Activated naive CD8-positive, alpha-beta T cell treated with anti-CD3 and anti-CD28 coated beads for 36 hours (primary cell): ENCODE measurements at places on chromosomes 2 and 18. TPM values are rescaled to one million over a fixed set of nuclear protein-coding genes. Genes with fewer than 3 reads are reported as not detected.

DNA sequence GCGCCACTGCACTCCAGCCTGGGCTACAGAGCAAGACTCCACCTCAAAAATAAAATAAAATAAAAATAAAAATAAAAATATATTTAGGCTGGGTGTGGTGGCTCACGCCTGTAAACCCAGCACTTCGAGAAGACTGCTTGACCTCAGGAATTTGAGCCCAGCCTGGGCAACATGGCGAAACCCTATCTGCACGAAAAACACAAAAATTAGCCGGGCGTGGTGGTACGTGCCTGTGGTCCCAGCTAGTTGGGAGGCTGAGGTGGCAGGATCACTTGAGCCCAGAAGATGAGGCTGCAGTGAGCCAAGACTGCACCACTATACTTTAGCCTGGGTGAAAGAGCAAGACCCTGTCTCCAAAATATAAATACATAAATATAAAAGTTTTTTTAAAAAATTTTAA is 6.4 kb downstream of the RTN4 start:
- peaks cover 45% of the 10 kb centered on the region for H3K4me1 ChIP-seq
- no peak overlapping the region for H3K27ac ChIP-seq
- no peak for DNase-seq
- H3K27me3 ChIP-seq, result no peaks in the 10 kb centered on the region
- H3K36me3 ChIP-seq, result peaks cover 23% of the 10 kb centered on the region

DNA sequence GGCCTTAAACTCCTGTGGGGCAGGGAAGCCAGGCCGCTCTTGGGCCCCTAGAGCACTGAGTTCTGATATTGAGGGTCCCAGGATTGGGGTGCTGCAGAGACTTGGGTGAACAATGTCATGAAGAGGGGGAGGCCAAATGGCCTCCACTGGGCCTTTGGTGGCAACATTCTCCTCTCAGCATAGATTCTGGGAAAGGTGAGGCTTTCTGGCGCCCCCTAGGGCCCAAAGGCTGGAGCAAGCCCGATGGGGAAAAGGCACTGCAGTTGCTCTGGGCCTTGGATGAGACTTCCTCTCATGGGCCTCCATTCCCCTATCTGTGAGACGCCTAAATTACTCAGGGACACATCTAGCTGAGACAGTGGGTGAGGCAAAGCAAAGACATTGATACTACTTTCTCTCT is 84.8 kb downstream of the ACAA2 start:
- no peak overlapping the region for H3K27ac ChIP-seq
- peaks cover 6% of the 10 kb centered on the region for H3K27me3 ChIP-seq
- H3K4me3 ChIP-seq, result no peak overlapping the region
- peaks cover 6% of the 10 kb centered on the region for H3K4me1 ChIP-seq

DNA sequence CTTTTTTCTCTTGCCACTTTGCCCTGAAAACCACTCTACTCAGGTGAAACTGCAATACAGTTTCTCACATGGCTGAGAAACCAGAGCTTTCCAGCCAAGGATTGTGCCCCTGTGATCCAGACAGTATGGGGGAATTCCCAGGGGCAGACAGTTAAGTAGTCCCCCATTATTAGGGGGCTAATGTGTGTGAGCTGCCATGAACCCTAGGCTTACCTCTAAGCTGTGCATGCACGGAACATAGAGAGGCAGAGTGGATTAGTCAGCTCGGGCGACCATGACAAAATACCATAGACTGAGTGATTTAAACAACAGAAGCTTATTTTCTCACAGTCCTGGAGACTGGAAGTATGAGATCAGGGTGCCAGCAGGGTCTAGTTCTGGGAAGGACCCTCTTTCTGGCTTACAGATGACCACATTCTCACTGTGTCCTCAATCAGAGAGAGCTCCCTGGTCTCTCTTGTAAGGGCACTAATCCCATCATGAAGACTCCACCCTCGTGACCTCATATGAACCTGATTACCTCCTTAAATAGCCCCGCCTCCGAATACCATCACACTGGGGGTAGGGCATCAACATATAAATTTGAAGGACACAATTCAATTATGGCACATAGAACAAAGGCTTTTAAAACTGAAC is 215.1 kb downstream of the EIPR1 start:
- H3K4me3 ChIP-seq, result no peak overlapping the region
- no peaks in the 10 kb centered on the region for H3K27me3 ChIP-seq
- H3K36me3 ChIP-seq, result peaks cover 65% of the 10 kb centered on the region
- no peak overlapping the region for H3K27ac ChIP-seq
- H3K4me1 ChIP-seq, result no peaks in the 10 kb centered on the region
- DNase-seq, result no peak

ELOA2 gene
- not detected for total RNA-seq

UGT1A5 gene
- not detected for total RNA-seq

DNA sequence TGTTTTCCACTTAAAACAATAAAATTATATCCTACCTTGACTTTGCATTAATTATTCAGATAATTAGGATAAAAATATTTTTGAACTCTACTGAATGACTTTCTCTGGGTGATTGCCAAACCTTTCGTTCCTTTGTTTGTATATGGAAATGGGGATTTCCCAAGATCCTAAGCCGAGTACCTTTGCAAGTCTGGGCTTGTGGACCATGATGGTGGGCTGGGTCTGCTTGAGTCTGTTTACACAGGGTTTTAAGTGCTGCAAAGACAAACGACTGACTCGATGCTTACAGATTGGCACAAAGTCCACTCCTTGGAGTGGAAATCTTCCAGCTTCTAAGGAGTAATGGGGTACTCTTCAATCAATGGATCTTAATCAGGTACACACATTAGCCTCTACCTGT is 659.5 kb downstream of the TSN start:
- H3K27ac ChIP-seq, result no peak overlapping the region
- H3K27me3 ChIP-seq, result peaks cover 3% of the 10 kb centered on the region
- H3K4me3 ChIP-seq, result no peak overlapping the region
- H3K4me1 ChIP-seq, result no peaks in the 10 kb centered on the region
- no peak for DNase-seq

SMCHD1 gene
- total RNA-seq, result 85.1 TPM

GRCh38 chr2:129277585-129277981 is 701.9 kb upstream of the RAB6C start:
- no peaks in the 10 kb centered on the region for H3K36me3 ChIP-seq
- no peak for DNase-seq
- H3K27me3 ChIP-seq, result no peaks in the 10 kb centered on the region
- no peak overlapping the region for H3K4me3 ChIP-seq

RAB6C gene
- not detected for total RNA-seq

- H3K4me3 ChIP-seq, result no peak overlapping the region
- H3K4me1 ChIP-seq, result peaks cover 15% of the 10 kb centered on the region
- H3K27me3 ChIP-seq, result no peaks in the 10 kb centered on the region
- DNase-seq, result no peak
- H3K36me3 ChIP-seq, result no peaks in the 10 kb centered on the region
These were observed 90.4 kb downstream of the TMEM247 start for GRCh38 chr2:46569766-46570165.

CHRNA1 gene
- not detected for total RNA-seq

VWC2L gene
- not detected for total RNA-seq

TUBA3E gene
- not detected for total RNA-seq

GRCh38 chr2:229342376-229342775 is 71.3 kb upstream of the PID1 start:
- peak; percentile 1 for DNase-seq
- no peak overlapping the region for H3K27ac ChIP-seq
- no peak overlapping the region for H3K4me3 ChIP-seq
- H3K36me3 ChIP-seq, result no peaks in the 10 kb centered on the region

DNA sequence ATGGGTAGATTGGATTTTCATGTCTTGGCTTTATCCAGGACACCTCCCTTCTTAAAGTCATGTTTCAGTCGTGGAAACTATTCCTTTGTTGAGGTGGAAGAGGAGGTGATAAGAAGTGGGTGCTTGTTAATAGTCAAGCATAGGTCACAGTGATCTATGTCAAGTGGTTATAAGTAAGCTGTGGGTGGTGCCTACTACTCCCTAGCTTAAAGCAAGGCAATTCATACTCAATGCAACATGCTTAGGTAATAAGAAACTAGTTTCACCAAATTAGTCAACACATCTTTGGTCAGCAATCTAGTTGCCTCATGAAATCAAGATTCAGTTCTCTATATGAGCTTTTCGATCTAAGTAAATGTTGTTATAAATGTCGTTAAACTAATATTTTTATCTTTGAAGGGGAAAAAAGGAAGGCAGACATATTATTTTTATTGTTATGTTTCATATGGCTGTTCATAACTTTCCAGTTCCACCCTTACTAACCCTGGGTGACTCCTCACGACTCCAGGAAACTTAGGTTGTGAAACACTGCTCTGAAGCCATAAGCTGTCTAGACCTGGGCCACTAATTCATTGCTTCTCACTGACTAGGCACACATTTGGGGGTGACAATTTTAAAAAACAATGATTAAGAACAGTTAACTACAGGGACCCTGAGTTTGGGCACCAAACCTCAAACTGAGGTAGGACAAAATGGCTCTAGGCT is 5.8 kb upstream of the ABCB11 start:
- DNase-seq, result no peak
- no peak overlapping the region for H3K4me3 ChIP-seq
- H3K27ac ChIP-seq, result no peak overlapping the region

ASXL3 gene
- total RNA-seq, result not detected

DNA sequence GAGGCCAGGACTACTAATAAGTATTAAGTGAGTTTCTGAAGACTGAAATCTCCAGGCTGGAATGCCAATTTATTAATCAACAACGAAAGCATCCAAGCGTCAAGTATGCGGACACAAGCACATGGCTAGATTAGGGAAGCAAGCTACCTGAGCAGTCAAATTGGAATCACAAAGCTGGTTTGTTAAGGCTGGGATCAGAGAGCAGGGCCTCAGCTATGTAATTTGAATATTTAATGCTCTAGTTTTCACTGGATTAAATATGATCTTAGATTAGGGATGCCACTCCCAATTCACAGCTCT is 5.7 kb downstream of the CCL20 start:
- peaks cover 3% of the 10 kb centered on the region for H3K36me3 ChIP-seq
- DNase-seq, result no peak
- no peak overlapping the region for H3K4me3 ChIP-seq

BCL2 gene
- total RNA-seq, result 62.8 TPM

DNA sequence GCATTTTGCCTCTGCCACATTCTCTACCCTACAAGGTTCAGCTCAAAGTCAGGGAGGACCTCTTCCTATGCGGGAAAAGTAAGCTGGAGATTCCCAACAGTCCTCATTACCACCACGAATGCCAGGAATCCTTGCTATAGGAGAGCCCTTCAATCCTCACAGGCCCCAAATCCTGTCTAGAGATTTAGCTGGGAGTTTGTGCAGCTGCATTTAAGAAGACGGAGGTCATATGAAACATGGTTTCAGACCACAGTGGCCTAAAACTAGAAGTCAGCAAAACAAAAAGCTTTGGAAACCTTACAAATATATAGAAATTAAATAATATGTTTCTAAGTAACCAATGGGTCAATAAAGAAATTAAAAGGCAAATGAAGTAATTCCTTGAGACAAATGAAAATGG is 415.3 kb upstream of the SETBP1 start:
- H3K4me3 ChIP-seq, result no peak overlapping the region
- no peaks in the 10 kb centered on the region for H3K36me3 ChIP-seq
- H3K27me3 ChIP-seq, result no peaks in the 10 kb centered on the region
- H3K27ac ChIP-seq, result no peak overlapping the region
- no peaks in the 10 kb centered on the region for H3K4me1 ChIP-seq

KDSR gene
- 50.5 TPM for total RNA-seq

MYO7B gene
- 0.62 TPM for total RNA-seq

GRCh38 chr18:74097803-74098202 is 49.8 kb downstream of the FBXO15 start:
- H3K4me3 ChIP-seq, result no peak overlapping the region
- H3K27ac ChIP-seq, result no peak overlapping the region
- peaks cover 27% of the 10 kb centered on the region for H3K36me3 ChIP-seq
- peaks cover 6% of the 10 kb centered on the region for H3K4me1 ChIP-seq
- H3K27me3 ChIP-seq, result no peaks in the 10 kb centered on the region

DNA sequence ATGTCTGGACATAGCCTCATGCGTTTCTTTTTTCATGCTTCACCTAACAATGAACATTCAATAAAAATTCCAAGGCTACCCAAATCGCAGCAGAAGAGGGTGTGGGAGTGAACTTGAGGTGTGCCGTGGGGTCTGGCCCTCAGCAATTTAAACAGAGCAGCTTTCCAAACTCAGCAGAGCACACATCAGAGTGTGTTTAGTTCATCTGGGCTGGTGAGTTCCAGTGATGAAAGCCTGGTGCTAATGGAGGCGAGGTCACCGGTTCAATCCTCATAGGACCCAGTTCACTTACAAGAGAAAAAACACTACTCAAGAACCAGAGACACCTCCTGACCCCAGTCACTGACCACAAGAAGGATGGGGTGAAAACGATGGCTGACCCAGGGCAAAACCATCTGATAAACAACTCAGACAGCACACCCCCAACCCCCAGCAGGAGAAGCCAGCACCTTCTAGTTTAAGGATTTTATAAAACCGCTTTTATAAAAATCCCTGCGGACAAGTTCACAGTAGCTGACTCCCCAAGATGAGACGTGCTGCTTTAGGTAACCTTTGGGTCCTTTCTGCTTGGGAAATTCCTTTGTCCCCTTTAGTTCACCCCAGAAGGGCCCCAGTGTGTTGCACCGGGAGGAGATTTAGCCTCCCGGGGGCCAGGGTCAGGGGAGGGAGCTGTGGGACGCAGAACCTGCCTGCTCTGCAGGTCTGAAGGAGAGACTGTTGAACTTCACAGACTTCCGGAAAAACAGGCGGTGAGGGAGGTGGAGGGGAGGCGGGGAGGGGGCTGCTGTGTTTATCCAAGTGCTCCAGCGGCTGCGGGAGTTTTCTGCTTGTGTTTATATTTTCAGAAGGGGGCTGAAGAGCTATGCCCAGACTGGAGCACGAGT is 152.7 kb upstream of the SOX11 start:
- no peaks in the 10 kb centered on the region for H3K27me3 ChIP-seq
- no peaks in the 10 kb centered on the region for H3K4me1 ChIP-seq
- no peak for DNase-seq
- H3K27ac ChIP-seq, result no peak overlapping the region
- H3K36me3 ChIP-seq, result no peaks in the 10 kb centered on the region

DNA sequence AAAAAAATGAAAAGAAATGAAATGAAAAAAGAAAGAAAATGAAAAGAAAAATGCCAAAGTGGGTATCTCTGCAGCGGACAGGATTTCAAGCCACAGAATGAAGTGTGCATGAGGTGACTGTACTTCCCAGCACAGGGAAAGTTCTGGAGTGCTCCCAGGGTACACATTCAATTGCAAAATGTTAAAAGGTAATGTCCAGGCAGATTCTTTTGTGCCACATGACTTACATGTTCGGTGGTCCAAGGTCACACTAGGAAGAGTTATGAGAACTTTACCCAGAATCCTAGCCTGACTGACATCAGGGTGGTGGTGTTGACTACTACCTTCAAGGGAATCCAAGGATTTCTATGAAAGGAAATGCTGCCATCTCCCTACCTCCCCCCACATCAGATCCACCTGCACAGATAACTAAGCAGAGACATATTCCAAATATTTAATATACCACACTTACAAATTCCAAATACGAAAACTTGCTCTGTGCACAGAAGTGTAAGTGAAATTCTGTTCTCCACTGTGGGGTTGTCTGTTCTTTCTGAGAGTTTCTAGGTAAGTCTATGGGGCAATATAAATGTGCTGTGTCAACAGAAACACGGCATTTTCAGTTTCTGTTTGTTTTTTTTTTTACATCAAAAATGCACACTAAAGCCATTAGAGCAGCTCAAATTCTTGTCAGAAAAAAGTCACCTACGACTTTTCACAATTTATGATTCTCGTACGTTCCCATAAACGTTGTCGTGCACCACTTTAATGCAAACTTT is 56.6 kb downstream of the CABYR start:
- H3K4me3 ChIP-seq, result no peak overlapping the region
- H3K27me3 ChIP-seq, result peaks cover 4% of the 10 kb centered on the region
- H3K4me1 ChIP-seq, result no peaks in the 10 kb centered on the region
- no peak for DNase-seq
